NCI-H510A (cell line): ENCODE measurements at places on chromosomes 2 and 18.

DNA sequence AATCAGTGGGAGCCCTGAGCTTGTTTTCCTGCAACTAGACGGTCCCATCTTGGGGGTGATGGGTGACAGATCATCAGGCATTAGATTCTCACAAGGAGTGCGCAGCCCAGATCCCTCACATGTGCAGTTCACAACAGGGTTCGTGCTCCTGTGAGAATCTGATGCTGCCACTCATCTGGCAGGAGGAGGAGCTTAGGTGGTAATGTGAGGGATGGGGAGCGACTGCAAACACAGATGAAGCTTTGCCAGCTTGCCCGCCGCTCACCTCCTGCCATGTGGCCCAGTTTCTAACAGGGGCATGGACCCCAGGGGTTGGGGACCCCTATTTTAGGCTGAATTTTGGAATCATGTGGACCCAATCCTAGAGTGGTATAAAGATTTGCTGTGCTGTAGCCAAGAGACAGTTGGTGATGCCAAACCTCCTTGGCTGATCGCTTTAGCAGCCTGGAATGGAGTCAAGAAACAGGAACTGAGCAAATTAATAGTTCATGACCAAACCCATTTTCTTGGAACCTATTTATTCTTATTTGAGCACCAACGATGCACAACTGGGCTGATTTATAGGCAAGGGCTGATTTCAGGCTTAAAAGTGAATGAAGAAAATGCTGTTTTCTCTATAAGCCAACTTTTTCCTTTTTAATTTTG, 25.7 kb downstream of the LPIN1 start:
- DNase-seq = no peak

GRCh38 chr2:209321076-209321475, 102.8 kb upstream of the MAP2 start:
- no peak for DNase-seq

DNA sequence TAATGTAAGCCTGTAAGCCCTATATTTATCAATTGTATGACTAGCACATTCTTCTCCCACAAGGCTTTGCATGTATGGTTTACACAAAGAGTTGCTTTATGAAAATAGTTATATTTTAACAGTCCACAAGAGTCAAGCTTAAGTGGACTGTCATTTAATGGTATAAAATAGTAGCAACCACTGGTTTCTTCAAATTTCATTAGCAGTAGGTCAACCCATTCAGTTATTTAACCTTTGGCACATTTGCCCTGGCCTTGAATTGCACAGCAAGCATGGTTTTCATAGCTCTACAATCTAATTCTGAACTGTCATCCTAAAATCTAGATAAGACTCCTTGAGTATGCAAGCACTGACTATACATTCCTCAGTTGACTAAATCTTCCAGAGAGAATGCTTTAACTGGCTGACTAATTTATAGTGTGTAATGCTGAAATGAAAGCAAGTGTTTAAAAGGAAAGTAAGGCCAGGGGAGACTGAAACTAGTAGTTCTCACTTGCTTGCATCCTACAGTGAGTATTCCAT, 1.8 kb downstream of the DPP4 start:
- no peak for DNase-seq

GRCh38 chr2:241849616-241850543, 8.8 kb downstream of the PDCD1 start:
- no peak for DNase-seq

GRCh38 chr2:176533505-176534193, 264.4 kb downstream of the MTX2 start:
- no peak for DNase-seq
